DMS 273 treated with DMSO at 0.1 percent for 48 hours (cell line): ENCODE measurements at places on chromosomes 4 and X.

DNA sequence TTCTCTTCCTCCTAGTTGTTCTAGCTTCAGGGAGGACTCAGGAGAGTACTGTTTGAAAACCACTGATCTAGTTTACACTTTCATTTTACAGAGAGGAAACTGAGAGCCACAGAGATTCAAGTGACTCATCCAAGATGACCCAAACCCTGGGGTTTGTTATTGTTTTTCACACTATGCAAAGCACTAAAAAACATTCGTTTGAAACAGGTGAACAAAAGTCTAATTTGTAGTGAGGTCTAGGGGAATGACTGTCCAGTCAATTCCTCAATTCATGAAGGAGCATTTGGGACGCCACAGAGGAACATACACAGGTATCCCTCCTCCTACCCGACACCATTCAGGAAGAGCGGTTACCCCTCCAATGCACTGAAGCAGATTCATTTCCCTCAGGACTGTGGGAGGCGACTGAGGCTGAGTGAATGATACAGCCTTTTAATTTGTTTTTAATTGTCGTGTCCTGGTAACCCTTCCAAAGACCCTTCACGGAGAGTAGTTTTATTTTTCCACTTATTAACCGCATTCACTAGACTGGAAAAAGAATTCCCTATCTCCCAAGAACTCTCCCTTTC, 30.3 kb downstream of the TLR10 start:
- no peak for DNase-seq

- DNase-seq: no peak
Observed at GRCh38 chr4:24975510-24975909, 55.2 kb downstream of the LGI2 start.

DNA sequence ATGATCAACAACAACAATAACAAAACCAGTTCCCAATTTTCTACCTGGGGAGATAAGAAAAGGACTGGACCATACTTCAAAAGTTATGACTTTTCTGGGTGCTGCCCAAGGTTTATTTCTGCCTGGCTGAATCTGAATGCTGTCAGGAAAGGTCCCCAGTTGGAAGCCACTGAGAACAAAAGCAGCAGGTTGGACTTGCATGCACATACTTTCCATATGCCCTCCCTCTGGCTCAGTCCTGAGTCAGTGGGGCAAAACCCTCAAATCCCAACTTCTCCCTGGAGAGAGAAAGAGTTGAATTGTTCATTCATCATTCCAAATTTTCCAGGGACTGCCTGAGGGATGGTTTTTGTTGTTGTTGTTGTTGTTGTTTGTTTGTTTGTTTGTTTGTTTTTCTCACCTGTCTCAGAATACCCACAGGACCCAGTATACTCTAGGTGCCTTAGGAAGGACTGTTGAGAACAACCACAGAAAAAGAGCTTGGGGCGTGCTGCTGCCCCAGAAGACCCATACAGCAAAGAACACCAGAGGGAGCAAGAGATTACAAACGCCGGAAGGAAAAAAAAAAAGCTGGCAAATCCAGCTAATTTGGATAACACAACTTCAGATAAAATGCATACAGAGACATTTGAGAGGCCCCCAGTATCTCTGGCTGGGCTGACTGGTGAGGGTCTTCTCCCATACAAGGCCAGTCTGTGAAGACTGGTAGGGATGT, 138.9 kb upstream of the INPP4B start:
- DNase-seq: no peak

DNA sequence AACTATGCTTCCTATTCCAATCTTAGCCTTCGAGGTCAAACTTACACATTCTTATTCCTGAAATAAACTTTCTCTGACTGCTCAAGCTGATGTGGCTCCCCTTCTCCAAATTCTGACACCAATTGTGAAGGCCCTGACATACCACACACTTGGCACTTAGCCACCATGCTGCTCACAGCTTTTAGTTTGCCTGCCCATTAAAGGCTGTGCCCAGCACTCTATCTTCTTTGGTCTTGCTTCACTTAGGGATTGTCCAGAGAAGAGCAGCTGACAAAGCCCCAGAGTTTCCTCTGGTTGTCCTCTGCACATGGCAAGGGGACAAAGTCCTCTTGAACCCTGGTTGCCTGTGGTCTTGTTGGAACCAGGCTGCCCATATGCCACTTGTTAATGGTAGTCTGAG, 126.1 kb downstream of the ARHGEF9 start:
- no peak for DNase-seq
